ENCODE measurements at places on chromosomes 5 and 9.

- DNase-seq, result no peak
Observed at GRCh38 chr9:615756-616155, 225.7 kb upstream of the DMRT1 start.

- DNase-seq, result no peak
Observed at GRCh38 chr5:1428107-1428506, 17.1 kb downstream of the SLC6A3 start.

- DNase-seq, result no peak
Observed at GRCh38 chr5:134236318-134236717, 10.4 kb upstream of the PPP2CA start.

DNA sequence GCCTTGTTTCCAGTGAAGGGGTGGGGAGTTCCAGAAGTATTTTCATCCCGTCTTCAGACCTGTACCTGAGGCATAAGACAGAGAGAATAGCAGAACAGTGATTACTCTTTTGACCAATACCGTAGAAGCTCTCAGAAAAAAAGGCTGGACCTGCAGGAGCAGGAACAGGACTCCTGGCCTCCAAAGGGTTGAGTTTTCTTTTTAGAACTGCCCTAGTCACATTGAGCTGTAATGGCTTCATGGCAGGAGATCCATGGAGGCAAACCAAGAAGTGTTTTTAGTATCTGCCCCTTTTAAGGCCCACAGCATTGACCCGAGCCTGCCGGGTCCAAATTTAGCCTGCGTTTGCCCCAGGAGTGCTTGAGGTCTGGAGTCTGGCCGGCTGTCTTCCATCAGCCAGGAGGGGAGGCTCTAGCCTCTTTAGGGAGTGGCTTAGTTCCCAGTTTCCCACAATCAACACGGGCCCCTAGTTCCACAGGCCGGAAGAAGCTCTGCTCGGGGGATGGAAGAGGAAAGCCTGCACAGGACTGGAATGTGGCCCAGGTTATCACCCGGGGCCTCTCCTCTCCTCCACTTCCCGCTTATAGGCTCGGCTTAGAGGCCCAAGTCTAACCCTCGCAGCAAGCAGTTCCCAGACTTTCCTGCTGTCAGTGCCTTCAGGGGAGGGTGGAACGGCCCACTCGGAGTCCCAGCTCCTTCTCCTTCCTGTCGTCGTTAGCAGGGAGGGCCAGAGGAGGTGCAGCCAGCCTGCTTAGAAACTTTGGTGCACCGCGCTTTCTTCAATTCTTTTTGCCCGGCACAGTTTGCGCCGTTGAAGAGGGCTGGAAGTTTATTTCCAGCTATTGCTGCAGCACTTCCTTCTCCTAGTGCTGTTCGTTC lies 80.7 kb downstream of the C9orf152 start:
- DNase-seq, result no peak

DNA sequence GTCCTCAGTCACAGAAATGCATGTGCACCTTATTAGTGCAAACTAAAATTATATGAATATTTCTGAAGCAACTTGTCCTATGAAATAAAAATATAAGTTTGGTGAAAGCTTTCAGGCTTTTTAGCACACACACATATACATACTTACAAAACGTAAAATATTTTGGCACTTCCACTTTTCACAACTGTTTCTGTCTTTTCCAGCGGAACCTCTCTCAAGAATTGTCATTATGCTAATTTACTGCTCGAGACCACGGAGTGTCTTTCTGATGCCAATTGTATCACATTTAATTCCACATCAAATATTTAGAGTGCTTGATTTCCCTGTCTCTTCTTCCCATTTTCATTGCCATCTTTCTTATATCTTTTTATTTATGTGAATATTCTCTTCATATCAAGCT lies 100.4 kb downstream of the MEF2C start:
- DNase-seq, result no peak

DNA sequence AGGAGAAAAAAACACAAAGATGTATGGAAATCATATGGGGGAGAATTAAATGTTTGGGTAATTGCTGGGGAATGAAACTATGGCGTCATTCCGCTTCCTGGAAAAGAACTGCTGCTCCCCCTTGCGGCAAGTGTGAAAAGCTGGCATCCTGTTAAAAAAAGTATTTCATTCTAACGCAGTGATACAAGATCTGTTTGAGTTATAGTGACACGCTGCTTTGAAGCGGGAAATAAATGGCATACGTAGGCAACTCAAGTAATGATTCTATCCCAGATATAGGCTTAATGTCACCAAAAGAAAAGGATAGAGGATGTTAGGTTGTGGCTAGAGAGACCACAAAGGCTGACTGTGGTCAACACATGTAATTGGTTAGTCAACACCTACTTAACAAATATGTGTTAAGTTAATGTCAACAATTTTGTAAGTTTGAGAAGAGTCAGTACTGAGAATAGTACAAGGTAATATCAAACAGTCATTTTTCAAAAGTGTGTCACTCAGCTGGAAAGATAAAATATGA lies 70.2 kb upstream of the ALDH1A1 start:
- peak; percentile 9 for DNase-seq

DNA sequence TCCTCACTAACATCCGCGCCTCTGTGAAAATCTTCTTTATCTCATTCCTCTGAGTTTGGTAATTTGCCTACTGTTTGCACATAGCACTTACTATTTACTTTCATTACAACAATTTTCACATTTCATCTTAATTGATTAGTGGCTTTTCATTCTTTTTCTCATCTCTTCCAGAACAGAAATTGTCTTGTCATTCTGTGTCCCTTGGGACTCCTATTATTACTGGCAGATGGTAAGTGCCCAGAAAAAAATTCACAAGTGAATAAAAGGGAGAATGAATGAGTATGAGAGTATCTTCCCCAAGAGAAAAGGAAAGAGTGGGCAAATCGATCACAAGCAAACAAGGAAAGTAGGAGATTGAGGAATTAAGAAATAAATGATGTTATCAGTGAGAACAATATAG lies 876.1 kb downstream of the TLE4 start:
- no peak for DNase-seq

GRCh38 chr5:54671111-54671531 lies 153.6 kb downstream of the SNX18 start:
- no peak for DNase-seq

DNA sequence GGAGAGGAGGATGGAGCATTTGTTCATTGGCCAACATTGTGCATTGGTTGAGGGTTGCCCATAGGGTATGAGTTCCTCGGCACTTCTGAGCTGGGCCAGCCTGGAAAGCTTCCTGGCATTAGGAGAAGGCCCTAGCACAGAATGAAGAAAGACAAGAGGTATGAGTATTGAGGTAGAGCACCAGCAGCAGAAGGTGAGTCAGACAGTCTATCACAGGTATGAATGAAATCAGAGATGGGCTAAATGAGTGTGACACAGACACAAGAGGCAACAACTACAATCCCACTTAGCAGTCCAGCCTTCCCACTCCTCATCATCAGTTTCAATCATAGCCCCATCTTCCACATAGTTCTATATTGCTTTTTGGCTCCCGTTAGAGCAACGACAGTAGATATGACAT lies 25.4 kb upstream of the TGFBR1 start:
- no peak for DNase-seq

DNA sequence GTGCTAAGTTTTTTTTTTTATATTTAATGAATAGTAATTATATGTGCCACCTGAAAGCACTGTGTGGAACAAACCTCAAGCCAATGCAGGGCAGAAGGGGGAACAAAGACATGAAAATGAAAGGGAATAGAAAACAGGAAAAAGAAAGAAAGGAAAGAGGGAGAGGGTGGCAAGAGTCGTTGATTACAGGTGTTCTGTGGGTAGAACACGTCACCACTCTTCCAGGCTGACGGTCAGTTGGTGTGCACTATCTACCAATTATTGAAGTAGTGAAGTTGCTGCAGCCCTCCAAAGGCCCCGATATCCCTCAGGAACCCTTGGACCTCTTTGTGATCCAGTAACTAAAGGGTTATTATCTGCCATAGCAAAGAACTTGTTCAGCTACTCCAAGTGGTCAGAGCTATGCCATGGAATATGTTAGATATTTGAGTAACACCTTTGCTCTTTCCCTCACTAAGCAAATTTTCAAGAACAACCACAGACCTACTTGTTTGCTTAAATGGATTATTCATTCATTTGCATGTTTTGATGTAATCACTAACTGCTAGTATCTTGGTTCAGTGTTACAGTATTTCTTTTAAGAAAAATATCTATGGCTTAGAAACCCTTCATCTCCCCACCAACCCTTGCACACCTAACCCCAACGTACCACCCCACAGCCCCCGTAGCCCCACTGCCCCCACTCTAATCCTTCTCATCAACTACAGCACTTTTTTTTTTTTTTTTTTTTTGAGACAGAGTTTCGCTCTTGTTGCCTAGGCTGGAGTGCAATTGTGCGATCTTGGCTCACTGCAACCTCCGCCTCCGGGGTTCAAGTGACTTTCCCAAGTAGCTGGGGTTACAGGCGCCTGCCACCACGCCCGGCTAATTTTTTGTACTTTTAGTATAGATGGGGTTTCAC lies 31.3 kb downstream of the FYB1 start:
- no peak for DNase-seq

DNA sequence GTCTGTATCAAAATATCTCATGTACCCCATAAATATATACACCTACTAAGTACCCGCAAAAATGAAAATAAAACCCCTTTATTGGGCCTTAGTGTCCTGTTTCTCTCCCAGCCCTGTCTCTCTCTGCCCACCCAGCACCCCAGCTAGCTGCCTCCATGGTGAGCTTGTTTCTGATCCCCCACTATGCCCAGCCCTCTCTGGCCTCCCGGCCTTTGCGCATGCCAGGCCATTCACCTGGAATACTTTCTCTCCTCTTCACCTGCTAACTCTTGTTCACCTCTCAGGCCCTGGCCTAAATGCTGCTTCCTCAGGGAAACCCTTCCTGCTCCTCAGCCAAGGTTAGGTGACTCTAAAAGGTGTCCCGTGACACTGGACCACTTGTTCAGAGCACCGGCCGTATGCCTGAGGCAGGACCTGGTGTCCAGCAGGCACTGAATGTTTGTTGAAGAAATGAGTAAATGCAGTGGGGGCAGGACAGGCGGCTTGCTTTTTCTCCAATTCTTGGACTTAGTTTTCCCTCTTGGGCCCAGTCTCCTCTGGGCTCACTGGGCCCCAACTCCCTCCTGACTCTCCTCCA lies 58.5 kb downstream of the PSD2 start:
- no peak for DNase-seq

- peak; percentile 89 for DNase-seq
Observed at GRCh38 chr5:176410486-176411180, 5.7 kb downstream of the CLTB start.

GRCh38 chr5:109953761-109954160 lies 264.0 kb downstream of the MAN2A1 start:
- DNase-seq, result no peak

DNA sequence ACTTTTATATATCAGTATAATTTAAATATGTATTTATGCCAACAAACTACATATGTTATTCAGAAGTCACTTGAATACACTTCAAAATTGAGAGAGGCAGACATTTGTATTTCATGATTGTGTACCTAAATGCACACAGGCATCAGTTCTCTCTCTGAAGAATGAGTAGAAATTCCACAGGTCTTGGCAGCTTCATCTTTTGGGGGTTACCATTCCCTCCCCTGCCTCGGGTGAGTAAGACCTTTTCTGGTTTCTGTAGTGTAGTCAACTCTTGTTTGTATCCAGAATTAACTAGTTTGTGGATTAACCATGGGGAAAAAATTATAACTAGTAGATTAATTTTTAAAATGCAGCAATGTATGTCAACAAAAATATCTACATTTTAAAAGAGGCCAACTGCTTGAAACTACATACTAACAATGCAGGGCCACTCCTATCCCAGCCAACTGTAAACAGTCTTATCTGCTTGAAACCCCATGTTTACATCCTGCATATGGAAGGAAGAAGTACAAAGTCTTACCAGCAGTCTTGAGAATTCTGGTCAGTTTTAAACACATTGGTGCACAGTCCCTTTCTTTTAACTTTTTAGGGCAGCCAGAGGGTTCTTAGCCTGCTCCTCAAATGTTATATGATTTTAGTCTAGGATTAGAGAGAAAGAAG lies 339.6 kb upstream of the KIF2A start:
- DNase-seq, result no peak

- DNase-seq, result no peak
Observed at GRCh38 chr5:17748941-17749340, 114.7 kb downstream of the TAF11L14 start.

DNA sequence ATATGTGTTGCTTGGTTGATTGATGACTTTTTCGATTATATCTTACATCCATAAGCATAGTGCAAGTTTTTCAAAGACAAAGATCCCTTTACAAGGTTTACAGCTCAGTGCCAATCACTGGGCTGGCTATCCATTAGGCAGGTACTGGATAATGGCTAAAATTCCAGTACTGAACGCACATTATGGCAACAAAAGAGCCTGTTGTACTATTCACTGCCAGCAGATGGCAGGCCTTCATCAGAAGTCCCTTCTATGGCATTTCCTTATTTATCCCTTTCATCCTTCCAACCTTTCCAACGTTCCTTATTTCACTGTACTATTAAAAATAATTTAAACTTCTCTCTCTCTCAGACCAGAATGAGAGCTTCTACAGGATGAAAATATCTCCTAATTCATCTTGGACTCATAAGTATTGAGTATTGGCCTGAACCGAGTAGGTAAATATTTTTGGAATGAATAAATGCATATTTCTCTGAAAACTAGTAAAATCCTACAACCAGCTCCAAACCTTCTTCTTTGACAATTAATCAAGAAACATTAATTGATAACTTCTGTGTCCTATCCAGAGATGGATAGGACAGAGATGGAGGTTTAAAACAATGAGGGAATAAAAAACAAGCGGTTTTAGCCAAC lies 6.7 kb upstream of the WNT8A start:
- no peak for DNase-seq

DNA sequence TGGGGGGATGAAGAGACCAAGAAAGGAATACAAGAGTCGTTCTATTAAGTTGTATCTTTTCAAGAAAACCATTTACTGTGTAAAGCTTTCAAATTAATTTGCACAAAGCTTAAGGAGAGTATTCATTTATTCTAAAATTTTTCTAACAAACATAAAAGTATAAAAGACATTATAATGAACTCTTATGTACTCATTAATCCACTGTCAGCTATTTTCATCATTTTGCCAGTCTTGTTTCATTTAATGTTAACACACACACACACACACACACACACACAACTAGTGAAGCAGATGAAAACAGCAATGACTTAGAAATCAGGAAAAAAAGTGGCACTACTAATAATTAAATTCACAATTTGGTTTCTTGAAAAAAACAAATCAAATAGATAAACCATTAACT lies 176.7 kb downstream of the TLE1 start:
- DNase-seq, result no peak

GRCh38 chr9:7799944-7800285 lies 337 bp upstream of the DMAC1 start:
- no peak for DNase-seq

GRCh38 chr9:127313042-127313560 lies 48.5 kb downstream of the GARNL3 start:
- no peak for DNase-seq

All from keratinocyte (primary cell).